ENCODE measurements at places on chromosomes 16 and 17.
A peak's percentile ranks its signal among the peaks of the same experiment; 100 is the strongest.

GRCh38 chr16:9002042-9002441, 38.3 kb upstream of the USP7 start:
- DNase-seq, result no peak

- DNase-seq, result no peak
Observed at GRCh38 chr17:30556374-30557332, 79.4 kb downstream of the GOSR1 start.

- DNase-seq, result no peak
Observed at GRCh38 chr16:88066680-88067529, 115.7 kb downstream of the BANP start.

GRCh38 chr17:74786431-74787055, 10.4 kb upstream of the NAT9 start:
- DNase-seq, result no peak

- DNase-seq, result no peak
Observed at GRCh38 chr16:57802341-57803133, at the start of gene KIFC3. KIFC3 (minus strand) TSS chr16:57802491; CDS start chr16:57798243, 4,248 bp downstream.

DNA sequence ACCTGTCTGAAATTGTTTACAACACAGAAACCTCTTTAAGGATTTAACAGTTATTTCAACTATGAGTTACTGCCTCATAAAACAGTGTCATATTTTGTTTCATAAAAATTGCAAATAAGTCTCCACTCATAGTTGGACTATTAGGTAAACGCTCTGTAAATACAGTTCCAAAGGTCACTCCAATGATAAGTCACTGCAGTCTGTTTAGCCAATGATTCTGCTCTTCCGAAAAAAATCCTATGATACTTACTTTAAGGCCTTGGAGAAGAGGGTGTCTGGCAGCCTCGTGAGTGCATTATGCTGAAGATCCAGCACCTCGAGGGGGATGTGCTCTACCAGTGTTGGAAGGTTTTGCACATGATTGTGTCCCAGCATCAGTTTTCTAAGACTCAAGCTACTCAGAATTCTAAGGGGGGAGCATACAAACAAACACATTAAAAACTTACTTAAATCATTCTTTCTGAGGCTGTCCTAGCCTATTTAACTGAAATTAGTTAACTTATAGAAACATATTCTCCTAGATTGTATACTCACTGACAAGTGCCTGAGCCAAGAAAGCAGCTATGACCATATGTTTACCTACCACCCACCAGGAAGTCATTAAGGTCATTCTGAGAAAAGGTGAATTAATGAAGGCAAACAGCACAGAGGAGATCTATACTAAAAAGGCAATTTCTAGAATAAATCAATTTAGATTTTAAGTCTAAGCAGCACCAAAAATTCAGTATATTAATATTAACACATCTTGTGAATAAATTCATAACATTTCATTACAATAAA, 41.1 kb downstream of the MARVELD3 start:
- DNase-seq, result no peak

- no peak for DNase-seq
Observed at GRCh38 chr16:11094075-11094856, 149.9 kb downstream of the CLEC16A start.

GRCh38 chr17:80948019-80948975, 43.3 kb upstream of the CHMP6 start:
- DNase-seq, result no peak

DNA sequence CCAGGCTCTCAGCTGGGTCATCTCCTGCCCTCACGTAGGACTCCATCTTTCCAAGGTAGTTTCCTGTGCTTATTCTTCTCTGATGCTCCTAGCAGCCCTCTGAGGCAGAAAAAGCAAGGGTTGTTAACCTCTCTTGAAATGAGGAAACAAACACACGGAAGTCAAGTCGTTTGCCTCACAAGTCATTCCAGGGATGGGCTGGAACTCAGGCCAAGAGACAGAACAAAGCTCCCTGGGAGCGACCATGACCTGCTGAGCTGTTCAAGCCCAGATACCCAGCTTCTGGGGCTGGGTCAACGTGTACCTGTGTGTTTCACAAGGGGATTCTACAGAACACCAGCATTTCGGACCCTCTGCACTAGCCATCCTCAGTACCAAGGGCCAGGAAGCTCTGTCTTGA, 28.1 kb downstream of the SRL start:
- no peak for DNase-seq

DNA sequence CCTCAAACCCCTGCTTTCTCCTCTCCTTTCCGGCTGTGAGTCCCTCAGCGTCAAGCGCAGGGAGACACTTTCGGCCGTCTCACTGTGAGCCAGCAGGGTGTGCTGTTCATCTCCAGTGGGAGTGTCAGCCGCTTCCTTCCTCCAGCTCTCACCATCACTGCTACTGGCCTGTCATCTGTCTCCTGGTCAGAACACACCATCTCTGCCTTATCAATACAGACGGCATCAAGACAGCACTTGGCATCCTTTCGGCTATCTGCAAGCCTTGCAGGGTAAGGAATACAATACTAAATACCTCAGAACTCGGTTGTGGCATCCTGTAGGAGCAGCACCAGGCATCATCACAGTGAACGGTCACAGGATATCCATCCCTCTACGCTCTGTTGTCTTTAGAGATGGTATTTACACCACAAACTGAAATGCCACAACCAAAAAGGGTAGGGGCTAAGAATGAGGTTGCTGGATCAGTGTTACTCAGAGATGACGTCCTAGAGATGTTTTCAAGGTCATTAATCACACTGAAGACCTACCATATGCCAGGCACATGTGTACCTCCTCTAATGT, 20.7 kb upstream of the CMTM4 start:
- no peak for DNase-seq

DNA sequence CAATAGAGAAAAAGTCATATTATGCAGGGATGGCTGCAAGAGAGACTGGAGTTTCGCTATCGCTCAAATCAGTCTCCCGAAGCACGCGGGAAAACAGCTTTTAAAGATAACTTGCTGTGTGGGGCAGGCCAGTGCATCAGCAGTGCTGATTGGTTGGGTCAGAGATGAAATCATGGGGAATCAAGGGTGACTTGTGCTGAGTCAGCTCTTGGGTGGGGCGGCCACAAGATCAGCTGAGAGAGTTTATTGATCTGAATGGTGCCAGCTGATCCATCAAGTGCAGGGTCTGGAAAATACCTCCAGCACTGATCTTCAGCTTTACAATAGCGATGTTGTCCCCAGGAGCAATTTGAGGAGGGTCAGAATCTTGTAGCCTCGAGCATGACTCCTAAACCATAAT, 430.5 kb downstream of the RBFOX1 start:
- DNase-seq, result no peak

DNA sequence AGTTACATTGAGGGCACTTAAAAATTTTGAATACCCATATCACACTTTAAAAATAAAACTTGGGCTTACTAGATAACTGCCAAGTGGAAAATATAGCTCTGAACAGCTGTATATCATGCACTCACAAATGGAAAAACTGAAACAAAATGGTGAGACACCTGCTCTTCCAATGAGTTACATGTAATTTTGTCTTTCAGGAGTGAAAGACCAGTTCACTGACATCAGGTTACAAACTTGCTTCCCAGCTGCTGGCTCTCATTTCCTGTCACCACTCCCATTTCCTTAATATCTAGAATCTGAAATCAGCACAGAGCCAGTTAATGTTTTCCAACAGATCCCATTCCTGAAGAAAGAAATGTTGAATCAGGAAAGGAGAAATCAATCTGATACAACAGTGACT, 10.8 kb downstream of the CSNK2A2 start:
- DNase-seq, result no peak

GRCh38 chr16:73794994-73795393, 501.6 kb upstream of the PSMD7 start:
- DNase-seq, result no peak

- peak; percentile 89 for DNase-seq
Observed at GRCh38 chr17:83190601-83191387, 111.4 kb downstream of the METRNL start.

- DNase-seq, result no peak
Observed at GRCh38 chr17:33623841-33624240, 330.7 kb upstream of the ASIC2 start.

GRCh38 chr16:50964491-50964890, 186.6 kb downstream of the SALL1 start:
- DNase-seq, result no peak

- DNase-seq, result no peak
Observed at GRCh38 chr17:40623419-40624210, 24.0 kb downstream of the SMARCE1 start.

DNA sequence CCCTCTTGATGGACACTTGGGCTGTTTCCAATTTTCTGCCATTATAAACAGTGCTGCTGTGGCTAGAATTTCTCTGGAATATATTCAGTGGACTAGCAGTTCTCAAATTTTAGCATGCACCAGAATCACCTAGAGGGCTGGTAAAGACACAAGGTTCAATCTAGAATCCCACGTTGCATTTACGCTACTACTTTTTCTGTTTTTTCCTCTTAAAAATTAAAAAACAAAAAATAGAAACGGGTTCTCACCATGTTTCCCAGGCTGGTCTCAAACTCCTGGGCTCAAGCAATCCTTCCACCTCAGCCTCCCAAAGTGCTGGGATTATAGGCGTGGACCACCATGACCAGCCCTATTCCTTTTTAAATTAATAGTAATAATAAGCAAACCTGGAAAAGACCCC, 14.5 kb upstream of the PRM1 start:
- no peak for DNase-seq

GRCh38 chr17:71677439-71677838, 443.4 kb upstream of the SOX9 start:
- no peak for DNase-seq

DNA sequence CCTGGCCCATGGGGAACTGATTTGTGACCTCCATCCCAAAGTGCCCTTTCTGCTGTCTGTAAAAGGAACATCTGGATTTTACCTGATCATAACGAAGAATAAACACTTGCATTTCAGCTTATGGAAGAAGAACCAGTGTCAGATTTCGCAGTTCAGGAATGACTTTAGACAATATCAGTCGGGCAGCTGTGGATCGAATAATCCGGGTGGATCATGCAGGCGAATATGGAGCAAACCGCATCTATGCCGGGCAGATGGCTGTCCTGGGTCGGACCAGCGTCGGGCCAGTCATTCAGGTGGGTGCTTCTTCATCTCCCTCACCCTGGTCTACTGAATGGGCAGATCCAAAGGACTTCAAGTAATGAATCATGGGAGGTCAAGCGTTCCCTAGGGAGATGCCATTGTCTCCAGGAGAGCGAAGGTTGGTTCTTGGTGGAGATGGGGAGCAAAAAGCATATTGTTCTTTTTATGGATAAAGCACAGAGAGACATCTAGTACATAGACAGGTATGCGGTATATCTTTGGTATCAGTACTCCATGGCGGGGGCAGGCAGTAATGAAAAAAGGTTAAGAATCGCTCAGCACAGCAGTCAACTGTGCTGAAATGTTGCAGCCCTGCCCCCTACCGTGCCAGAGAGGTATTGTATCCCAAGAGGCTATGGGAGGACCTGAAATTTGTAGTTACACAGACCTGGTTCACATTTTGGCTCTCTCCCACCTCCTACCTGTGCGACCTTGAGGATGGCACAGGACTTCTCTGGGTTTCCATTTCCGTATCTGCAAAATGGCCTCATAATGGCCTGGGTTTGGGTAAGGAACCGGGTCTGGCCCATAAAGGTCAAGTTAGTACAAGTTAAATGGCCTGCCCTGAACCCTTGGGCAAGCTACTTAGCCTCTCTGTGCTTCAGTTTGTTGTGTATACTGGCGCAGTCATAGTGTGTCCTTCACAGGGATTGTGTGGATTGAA, 4.7 kb downstream of the COQ7 start:
- no peak for DNase-seq

DNA sequence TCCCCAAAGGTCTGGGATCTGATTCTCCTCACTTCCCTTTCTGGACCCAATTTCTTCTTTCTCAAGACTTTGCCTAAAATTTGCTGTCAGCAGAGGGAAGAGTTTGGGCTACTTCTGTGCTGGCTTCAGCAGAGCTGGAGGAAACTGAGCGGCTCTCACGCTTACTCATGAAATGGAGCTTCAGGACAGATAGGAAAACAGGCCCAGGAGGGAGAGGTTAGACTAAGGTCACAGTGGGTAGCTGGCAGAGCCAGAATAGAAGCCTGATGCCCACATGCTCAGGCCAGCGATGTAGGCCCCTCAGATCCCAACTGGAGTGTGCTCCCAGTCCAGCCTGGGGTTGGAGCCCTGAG, 593 bp downstream of the SLC38A7 start:
- DNase-seq, result no peak

DNA sequence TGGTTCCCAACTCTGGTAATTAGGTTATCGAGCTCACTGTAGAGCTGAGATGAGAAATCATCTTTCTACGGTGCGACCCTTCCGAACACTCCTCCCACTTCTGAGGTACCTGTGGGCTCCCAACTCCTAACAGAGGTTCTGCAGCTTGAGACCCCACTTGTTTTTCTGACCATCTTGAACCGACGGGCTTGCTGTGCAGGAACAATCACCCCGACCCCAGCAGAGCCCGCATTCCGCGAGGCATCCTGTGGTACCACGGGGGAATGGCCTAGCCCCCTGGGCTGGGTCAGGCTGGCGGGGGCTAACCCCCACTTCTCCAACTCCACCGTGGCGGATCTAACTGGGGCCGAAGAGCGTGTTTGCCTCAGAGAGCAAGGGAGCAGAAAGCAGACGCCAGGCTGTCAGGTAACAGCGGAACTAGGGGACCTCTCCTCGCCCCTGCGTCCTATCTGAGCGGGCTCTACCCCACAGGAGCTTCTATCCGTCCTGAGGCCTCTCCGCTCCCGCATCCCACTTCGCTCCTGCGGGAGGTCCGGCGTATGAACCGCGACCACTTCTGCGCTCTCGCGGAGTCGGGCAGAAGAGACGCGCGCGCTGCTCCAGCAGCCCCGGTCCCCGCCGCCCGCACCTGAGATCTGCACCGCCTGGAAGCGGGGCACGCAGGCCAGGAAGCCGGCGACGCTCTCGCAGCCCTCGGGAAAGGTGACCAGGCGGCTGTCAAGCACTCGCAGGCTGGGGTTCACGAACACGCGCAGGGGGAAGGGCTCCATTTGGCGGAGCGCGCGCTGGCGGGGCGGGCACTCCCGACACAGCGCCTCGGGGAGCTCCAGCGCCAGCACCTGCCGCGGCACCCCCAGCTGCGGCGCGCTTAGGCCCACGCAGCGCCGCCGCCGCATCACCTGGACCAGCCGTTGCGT, 761 bp downstream of the PDF start:
- DNase-seq, result no peak

DNA sequence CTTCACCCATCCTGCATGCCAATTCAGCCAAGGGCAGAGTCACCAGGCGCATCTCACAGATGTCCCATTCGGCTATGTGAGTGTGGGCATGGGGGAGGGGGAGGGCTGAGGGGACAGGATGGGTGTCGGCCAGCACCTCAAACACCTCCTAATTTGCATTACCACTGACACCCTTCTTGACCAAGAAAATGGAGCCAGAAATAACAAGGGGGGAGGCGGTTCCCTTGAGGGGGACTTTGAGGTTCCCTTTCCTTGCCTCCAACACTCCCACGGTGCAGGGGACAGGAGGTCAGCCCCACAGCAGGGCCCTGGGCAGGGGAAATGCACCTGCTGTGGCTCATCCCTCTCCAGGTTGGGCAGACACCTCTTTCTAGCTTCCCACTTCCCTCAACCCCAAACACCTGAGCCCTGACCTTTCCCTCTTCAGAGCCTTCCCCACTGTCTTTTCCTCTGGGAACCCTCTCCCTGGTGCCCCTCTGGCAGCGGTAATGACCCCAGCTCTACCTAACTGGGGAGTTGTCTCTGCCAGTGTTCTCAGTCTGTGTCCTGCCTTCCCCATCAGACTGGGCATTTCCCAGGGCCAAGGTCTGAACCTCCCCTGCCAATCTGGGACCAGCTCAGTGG, 18.2 kb upstream of the TBX21 start:
- no peak for DNase-seq
